Stimulated activated CD4-positive, alpha-beta T cell treated with anti-CD3 and anti-CD28 coated beads, TNF-alpha, amount 100 ng/mL, for 1 hour (primary cell): ENCODE measurements at places on chromosomes 3 and 15.

GRCh38 chr15:100628746-100629145, 26.4 kb downstream of the ASB7 start:
- DNase-seq, result no peak

DNA sequence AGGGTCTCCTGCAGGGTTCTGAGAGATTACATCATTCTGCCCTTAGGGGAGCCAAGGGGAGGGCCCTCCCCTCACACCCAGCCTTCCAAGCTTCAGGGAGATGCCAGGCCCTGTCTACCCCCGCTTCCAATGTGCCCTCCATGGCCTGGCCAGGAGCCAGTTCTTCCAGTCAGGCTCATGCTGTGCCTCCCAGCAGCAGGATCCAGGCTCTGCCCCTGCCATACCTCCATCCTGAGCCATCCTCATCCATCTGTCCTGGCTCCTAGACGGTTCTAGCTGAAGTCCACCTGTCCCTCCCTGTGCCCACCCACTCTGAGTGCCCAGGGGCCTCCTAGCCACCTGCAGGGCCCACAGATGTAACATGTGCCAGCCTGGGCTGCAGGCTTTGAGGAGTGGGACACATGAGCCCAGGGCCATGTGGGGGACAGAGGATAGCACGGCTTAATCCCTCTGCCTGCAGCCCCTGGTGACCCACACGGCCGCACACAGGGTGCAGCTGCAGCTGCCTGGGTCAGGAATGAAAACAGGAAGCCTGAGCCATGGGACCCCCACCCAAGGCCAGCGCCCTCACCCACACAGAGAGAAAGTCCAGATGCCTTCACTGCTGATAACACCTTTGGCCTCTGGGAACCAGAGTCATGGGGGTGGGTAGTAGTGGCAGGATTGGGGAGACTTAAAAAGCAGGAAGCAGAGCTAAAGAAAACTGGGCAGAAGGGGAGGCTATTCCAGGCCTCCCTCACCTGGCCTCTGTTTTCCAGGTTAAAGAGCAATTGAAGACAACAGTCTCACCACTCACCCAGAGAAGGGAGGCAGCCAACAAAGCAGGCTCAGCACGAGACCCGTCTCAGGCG, 11.8 kb downstream of the PLCD1 start:
- no peak for DNase-seq

- no peak for DNase-seq
Measured at GRCh38 chr15:69951898-69952555, 145.7 kb downstream of the TLE3 start.

GRCh38 chr3:177443469-177443868, 246.2 kb upstream of the TBL1XR1 start:
- no peak for DNase-seq

DNA sequence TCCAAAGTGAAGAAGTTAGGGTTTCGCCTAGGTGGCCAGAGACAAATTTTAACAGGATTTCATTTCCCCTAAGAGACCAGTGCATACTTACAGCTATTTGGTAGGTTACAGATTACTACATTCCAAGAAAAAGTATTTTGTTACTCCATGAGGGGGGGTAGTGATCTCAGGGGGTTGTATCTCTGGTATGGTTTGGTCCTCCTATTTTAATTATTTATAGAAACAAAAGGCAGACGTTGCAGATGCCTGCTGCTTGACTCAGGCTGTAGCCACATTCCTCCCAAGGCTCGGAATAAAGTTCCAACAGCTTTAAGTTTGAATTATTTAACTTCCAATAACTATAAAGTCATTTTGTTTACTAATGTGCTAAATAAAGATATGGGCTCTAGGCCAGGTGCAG, 1.3 kb upstream of the TRIM59 start:
- no peak for DNase-seq

DNA sequence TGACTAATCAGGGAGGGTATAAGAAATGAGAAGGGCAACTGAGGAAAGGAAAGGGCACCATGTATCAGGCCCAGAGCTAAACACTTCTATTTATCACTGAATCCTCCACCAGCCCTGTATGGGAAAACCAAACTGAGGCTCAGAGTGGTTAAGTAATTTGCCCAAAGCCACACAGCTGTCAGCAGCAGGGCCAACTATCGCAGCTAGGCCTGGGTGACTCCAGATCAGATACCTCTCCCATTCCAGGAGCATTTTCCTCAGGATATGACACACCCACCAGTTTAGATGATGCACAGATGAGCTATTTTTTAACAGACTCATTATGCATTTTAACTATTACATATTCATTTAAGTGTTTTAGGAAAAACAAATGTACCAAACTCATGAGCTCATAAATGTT, 14.5 kb downstream of the NUP210 start:
- DNase-seq, result no peak

DNA sequence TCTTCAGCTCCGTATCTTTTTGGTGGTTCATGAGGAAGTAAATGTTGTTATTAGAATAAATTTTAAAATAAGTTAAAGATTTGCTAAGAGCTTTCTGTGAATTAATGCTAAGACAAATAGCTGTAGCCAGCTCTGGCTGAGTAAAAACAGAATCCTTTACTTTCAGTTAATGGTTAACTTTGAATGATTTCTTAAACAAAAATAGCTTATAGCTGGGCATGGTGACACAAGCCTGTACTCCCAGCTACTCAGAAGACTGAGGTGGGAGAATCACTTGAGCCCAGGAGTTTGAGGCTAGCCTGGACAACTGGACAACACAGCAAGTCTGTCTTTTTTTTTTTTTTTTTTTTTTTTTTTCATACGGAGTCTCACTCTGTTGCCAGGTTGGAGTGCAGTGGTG, 25.0 kb downstream of the TCAIM start:
- no peak for DNase-seq
